ENCODE measurements at places on chromosomes 4 and X.

GRCh38 chr4:81221303-81222081 is 6.5 kb upstream of the PRKG2 start:
- DNase-seq, result no peak

GRCh38 chr4:164304861-164305260 is 449.1 kb upstream of the SMIM31 start:
- DNase-seq, result no peak

- no peak for DNase-seq
These were observed 258.3 kb upstream of the GABRA2 start for GRCh38 chr4:46648088-46648744.

GRCh38 chr4:24370421-24370820 is 213.9 kb downstream of the DHX15 start:
- no peak for DNase-seq

GRCh38 chrX:30373479-30373878 is 64.3 kb upstream of the NR0B1 start:
- no peak for DNase-seq
